ENCODE measurements at places on chromosomes 6 and 20.

DNA sequence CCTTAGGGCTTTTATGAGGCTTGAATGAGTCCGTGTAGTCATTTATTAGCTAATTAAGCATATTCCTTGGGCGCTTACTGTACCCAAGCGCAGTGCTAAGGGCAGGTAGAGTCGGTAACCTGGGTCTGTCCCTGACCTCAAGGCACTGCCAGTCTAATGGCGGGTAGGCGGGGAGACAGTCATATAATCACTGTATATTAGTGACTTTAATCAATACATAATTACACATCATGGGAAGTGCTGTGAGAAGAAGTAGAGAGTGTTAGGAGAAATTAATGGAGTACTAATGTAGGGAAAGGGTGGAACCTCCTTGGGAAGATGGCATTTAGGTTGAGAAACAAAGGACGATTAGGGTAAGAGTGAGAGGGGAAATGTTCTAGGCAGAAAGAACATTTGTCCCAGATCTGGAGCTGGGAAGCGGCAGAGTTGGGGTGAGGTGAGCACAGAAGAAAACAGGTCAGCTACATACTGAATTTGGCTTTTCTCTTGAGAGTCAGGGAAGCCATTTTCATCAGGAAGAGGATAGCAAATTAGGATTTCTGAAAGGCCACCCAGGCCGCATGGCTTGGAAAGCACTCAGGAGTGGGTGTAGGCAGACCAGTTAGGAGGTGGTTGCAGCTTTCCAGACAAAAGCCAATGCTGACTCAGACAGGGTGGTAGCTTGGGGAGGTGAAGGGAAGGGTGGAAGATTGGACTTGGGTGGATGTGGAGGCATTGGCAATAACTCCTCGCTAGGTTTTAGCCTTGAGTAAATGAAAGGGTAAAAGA is 954 bp upstream of the BLCAP start:
- DNase-seq: no peak

- no peak for DNase-seq
Observed at GRCh38 chr6:111872401-111873177, 663 bp downstream of the FYN start.

GRCh38 chr20:18647777-18648176 is 59.9 kb downstream of the DTD1 start:
- DNase-seq: no peak

DNA sequence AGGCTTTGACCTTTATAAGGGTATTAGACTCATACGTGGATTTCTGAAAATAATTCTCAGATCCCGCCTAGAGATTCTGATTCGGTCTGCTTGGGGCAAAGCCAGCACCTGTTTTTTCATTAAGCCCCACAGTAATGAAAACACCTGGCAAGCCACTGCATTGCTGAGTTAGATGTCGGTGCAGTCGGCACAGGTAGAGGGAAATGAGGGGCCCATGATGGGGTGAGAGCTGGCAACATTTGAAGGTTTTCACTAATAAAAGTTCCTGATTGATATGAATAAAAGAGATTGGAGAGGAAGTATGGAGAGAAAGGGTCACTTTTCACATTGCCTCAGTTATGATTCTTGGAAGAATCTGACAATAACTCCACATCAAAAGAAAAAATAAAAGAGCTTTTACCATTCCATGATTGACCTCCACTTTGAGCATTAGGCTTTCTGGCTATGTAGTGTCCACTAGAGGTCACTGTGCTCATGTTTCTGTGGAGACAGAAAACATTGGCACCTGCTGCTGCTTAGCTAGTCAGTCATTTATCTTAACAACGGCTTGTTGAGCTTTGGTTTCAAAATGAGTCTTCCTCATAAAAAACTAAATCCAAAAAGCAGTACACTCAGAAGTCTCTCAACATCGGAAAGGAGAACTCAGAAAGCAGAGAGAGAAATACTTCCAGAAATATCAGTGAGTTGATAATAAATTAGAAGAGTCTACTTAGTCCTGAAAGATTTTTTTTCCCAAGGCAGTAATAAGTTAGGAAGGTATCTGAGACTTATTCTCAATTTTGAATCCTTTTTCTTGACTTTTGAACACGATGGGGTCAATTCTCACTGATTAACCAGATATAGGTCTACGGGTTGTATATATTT is 53.3 kb upstream of the KLHL31 start:
- no peak for DNase-seq

DNA sequence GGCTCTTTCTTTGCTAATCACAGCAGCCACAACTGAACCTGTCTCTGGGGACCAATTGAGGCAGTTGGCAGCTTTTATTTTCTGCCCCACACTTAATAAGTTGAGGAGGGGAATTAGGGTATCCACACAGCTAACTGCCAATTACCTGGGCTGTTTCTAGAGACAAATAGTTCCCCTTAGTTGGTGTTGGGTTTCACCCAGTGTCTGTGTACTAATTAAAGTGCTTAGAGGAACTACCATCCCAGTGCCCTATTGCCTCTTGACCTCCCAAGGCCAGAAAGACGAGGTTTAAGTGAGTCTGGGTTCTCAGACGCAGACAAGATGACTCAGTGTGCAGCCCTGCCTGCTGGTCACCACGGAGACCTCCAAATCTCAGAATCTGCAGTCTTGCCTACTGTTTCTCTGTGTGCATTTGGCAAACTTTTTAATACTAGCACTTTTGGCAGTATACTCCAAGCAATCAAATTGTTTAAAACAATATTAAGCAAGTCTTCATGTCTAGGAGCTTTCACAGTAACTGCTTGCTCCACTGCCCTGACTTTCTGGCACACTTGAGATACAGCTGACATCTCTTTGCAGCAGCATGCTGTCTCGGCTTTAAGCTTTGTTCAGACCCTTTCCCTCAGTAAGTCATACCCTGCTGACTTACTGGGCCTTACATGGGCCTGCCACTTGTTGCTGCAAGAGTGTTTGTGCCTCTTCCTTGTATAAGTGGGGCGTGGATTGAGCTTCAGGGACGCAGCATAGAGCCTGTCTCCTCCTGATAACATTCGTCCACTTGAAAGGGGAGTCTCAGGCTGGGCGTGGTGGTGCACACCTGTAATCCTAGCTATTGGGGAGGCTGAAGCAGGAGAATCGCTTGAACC is 31.9 kb downstream of the STK35 start:
- DNase-seq: no peak

DNA sequence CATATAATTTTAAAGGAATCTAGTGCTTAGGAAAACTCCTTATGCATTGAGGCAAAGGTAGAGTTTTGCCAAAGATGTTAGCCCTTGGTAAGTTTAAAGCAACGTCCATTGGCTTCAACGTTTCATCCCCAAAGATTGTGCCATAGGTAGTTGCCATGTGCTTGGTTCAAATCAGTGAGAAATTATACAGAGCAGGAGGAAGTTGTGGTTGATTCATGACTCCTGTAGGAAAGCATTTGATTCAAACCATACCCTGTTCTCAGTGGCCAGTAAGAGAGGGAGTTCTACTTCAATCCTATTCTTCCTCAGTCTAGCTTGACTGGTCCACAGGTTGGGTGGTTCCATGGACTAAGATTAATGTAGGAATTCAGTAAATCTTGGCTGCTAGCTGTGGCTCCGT is 535.6 kb downstream of the QKI start:
- no peak for DNase-seq

DNA sequence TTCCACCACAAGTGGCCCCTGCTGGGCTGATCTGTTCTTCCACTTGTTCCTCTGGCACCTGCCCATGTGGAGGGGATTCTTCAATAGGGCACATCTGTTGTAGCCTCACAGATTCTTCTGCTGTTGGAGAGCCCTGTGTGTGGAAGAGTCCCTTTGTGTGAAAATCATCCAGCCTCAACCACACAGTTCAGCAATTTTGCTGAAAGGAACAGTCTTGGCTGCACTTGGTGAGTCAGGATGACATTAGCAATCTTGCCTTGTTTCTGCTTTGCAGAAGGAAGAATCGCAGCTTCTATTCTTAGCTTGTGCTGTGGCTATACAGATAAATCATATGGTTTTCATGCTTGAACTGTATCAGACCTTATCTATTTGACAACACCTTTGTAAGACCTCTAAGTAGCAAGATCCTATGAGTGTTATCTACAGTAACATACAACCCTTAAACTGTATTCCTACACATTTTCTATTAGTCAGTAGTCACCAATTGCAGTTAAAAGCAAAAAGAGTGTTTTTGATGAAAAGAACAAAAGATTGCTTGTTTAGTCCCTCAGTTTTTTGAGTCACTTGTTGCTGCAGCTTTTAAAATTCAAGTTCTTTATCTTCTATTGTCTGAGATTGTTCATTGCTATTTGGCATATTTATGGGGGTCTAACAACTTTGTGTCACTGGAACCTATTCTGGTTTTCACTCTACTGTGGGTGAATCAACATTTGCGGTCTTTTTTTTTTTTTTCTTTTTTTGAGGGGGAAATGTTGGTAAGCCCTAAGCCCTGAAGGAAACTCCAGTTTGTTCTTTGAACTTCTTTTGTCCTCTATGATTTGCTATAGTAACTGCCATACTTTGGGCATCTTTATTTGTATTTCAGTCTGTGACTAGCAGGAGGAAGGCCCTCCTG is 231.6 kb downstream of the TFAP2B start:
- no peak for DNase-seq

DNA sequence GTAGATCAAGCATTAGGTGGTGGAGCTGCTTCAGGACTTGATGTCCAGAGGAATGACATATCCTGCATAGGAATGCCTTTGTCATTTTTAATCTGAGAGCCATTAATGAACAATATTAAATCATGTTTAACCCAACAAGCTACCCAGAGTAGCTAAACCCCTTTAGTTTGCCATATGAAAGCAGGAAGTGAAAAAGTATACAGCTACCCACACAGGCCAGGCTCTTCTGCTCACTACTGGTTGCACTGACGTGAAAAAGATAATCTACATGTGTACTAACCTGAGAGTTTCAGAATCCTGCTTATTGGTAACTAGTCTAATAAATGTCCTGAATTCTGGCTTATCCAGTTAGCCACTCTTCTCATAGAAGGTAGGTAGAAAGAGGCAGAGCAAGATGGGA is 19.9 kb downstream of the GLYATL3 start:
- DNase-seq: no peak

DNA sequence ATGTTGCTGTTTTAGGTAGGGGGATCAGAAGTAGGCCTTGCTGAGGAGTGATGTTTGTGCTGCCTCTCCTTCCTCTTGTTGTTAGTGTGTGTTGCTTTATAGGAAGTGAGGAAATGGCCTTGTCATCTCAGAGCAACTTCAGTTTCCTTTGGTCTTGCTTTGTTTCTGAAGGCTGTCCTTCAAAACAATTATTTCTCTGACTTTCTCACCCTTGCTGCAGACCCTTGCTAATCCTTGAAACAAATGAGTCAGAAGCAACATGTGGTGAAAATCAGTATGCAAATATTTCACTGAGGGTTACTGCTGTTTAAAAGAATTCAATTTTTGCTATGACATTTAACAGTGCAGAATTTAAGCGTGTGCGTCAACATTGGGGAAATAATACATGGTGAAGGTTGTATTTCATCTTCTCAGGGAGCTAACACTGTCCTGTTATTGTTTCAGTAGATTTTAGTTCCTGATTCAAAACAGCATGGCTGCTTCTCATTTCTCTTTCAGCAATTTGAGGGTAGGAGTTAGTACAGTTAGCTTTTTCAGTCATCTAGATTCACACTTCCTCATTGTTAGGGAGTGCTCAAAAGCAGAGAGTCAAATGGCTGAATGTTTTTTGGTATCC is 13.8 kb downstream of the RNF144B start:
- DNase-seq: no peak

GRCh38 chr20:57769756-57770155 is 59.9 kb upstream of the PMEPA1 start:
- DNase-seq: no peak

DNA sequence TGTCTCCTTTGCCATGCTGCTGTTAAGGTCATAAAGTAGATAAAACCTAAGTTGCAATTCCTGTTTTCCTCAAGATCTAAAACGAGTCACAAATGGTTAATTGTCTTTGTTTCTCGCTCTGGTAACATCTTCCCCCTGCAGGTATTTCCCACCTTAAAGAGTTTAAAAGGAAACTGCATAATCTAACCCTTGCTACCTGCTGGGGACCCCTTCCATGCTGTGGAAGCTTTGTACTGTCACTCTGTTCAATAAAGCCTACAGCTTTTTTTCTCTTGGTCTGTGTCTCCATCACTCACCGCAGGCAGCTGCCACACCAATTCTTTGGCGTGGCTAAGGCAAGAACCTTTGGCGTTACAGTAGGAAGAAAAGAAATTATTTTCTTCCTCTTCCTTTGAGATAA is 117.7 kb upstream of the GJE1 start:
- no peak for DNase-seq

GRCh38 chr6:21597801-21598673 is 4.5 kb downstream of the SOX4 start:
- no peak for DNase-seq

DNA sequence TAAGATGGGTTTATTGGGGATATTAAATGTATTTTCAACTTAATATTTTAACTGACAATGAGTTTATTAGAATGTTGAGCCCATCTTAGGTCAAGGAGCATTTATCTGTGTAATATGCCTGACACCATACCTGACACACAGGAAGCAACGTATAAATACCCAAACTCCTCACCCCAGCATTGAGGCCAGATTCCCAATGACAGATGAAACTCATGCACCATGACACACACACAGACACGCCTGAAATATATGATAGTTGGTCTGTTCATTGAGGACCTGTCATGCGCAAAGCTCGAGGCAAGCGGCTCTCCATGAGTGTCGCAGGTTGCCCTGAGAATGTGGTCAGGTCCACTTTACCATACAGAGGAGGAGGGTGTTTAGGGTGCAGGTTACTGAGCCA is 64.1 kb downstream of the GFOD1 start:
- no peak for DNase-seq

DNA sequence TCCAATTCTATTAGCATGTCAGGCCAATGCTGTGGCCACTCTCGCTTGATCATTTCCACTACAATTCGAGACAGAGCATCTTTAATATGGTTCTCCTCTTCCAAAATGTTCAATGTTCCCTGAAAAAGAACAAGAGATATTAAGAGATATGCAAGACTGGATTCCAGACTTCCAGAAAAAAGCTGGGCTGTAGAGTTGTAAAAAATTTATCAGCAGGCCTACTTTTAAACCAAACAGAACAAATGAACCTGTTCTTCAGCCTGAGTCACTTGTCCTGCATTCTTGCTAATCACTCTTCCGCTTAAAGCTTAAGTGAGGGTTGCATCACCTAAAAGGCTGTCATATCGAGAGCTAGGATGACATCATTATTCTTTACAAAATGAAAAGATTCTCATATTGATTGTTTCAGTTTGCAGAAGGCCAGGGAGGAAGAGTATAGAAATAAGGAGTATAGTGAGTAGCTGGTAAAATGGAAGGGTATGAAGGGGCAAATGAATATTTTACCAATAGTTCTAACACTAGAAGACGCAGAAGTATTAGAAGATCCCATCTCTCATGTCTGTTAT is 4.9 kb downstream of the XPO5 start:
- no peak for DNase-seq

DNA sequence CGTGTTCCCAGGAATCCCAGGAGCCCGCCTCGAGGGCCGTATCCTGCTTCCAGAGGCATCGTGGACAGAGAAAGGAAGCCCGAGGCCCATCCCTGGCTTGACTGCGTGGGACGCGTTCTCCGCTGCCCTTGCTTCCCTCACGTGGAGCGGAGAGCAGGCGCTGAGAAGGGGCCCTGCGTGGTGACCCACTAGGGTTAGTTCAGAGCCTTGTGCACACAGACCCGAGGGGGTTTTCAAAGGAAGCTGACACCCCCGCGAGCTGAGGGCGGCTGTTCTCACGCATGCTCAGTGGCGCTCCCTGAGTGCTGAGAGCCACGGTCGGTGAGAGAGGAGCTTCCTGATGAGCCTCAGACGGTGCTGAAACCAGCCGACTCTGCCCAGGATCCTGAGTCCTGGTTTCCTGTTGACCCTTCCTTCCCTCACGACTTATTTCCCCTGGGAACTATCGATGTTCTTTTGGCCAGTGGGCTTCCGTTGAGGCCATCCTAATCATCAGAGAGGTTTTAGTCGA is 28.9 kb upstream of the CCR6 start:
- DNase-seq: no peak

- DNase-seq: no peak
Observed at GRCh38 chr6:167211881-167212712, 54.3 kb upstream of the GPR31 start.
